ENCODE measurements at places on chromosomes 5 and 9.

DNA sequence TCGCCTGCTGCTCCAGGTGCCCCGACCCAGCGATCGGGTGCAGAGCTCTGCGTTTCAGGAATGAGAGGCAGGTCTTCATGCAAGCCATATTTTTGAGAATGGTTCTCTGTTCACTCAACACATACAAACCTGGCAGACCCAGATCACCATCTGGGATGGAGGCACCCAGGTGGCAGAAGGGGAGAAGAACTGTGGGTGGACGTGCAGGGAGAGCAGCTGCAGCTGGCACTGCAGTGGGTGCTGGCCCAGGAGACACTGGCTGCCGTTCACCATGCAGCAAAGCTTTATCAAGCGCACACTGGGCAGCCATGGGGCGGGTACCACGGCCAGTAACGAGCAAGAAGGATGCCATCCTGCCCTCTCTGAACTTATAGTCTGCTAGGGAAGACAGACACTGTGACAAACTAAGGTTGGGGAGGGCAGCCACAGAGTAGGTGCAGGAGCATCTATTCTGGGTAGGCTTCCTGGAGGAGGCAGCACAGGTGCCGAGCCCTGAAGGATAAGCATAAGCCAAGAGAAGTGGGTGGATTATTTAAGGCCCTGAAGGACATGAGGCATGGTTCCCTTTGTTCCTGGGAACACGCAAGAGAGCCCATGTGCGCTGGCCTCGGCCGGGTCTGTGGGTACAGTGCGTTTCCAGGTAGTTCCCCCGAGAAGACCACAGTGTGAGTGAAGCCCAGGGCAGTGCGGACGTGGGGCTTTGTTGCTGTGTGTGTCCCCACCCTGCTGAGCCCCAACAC, 46.2 kb upstream of the FCN2 start:
- DNase-seq = no peak

- DNase-seq = no peak
Observed at GRCh38 chr5:17852740-17853139, 218.5 kb downstream of the TAF11L14 start.

GRCh38 chr9:129665389-129665775, at the start of gene PRRX2:
Gene PRRX2 (plus strand): TSS chr9:129665647. CDS start chr9:129665868, 221 bp downstream.
- peak; percentile 17 for DNase-seq

GRCh38 chr9:112550531-112550930, 63.9 kb downstream of the KIAA1958 start:
- no peak for DNase-seq

All from stimulated activated CD4-positive, alpha-beta T cell treated with anti-CD3 and anti-CD28 coated beads, Interleukin-15, amount 100 ng/mL, for 1 hour (primary cell).